ENCODE measurements at places on chromosomes 2 and 18.

DNA sequence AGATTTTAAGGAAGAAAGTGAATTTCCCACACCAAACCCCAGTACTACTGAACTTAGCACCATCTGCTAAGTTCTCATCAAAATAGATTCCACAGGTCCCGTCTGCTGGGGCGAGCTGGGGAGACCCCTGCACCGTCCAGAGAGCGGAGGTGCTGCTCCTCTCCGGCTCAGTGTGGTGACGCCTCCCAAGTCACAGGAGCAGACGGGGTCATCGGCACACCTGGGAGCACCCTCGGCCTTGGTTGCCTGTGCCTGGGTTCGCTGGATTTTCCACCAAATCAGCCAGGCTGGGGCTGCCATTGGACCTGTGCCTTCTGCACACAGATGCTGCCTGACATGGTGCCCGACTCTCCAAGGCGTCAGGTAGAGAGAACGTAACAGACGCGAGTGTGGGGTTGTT lies 141.3 kb downstream of the PXDN start:
- no peak for DNase-seq

DNA sequence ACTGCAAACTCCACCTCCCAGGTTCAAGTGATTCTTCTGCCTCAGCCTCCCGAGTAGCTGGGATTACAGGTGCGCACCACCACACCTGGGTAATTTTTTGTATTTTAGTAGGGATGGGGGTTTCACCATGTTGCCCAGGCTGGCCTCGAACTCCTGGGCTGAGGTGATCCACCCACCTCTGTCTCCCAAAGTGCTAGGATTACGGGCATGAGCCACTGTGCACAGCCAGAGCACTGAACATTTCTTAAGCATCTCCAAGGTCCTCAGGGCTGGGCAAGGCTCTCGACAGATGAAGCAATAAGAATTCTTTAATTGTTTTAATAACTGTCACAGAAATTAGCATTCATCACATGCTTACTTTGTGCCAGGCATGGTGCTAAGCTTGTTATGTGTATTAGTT lies 4.1 kb downstream of the ATOH8 start:
- no peak for DNase-seq

DNA sequence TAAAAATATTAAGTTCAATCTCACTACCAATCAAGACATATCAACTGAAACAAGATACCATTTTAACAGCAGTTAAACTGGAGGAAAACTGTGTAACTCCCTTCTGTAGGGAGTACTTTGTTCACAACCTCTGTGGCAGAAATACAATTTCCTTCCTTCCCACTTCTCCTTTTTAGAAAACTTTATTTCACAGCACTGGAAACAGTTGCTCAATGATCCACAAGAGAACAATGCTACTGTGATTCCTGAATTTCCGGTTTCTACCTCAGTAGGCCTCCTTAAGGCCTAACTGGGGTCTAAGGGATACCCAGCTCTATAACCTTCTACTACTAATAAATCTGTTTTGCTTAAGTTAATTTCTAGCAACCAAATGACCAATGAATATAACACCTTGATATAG lies 14.1 kb downstream of the TLK1 start:
- DNase-seq, result no peak

DNA sequence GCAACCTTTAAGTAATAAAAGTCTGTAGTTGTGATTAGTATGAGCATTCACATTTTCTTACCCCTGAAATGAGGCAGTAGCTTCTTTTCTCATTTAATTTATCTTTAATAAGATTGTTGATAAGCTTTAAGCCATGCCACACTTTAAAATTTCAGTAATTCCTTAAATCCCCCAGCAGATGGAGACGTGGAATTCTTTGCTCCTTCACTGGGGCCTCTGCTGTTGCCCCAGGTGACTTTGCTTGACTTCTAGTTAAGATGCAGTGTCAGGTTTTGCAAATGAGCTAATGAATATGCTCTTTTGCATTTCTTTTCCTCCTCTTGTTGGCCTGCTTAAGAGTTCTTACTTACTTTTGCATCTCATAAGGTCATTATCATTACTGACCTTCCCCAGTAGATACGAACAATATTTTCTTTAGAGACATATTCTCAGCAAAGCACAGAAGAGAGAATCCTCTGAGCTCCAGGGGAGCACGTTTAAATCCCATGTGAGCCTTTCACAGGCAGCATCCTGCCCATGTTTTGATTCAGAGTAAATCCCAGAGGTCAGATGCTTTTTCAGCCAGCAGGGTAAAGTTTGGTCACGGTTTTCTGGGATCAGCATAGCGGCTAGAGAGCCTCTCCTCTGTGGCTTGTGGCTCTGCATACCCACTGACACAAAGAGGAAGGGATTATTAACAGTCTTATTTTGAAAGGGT lies 222.9 kb downstream of the PTPRM start:
- DNase-seq, result peak; percentile 30

DNA sequence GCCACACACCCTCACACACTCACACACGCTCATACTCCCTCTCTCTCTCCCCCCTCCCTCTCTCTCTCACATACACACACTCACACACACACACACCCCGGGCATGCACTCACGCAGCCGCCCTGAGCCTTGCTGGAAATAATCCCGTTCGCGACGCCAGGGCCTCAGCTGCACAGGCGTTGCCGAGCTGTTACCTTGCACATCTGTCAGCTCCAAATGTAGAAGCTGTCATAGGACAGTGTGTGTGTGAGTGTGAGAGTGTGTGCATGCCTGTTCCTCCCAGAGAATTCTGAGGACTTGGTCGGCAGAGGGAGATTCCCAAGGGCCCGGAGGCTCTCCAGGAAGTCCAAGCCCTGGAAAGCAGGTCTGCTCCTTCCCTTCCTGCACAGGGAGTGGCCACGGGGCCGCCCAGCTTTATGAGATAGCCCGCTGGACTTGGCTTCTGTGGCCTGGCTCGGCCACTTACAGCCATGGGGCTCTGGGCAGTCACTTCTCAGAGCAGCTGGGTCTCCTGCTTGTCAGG lies 8.6 kb downstream of the SPR start:
- DNase-seq, result peak; percentile 50

All from HFFc6 (cell line).